GM04503 (cell line): ENCODE measurements at places on chromosomes 16 and 17.

GRCh38 chr16:70702624-70703023 lies 16.8 kb upstream of the MTSS2 start:
- no peak for DNase-seq

DNA sequence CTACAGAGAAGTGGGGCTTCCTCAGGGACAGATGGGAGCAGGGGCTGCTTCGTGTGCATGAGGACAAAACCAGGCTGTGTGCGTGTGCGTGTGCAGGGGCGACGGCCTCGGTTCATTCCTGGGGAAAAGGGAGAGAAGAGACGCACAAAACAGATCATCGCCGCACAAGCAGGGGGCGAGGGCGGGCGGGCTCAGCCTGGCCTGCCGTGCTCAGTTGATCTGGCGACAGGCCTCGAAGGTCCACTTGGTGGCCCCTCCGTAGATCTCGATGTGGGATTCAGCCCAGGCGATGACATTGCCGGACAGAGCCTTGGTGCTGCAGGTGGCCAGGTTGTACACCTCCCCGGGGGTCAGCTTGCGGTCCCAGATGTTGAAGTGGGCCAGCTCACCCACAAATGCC lies 5.8 kb downstream of the NPTX1 start:
- no peak for DNase-seq

GRCh38 chr16:73046202-73046848 lies 1.6 kb downstream of the ZFHX3 start:
- DNase-seq: no peak

DNA sequence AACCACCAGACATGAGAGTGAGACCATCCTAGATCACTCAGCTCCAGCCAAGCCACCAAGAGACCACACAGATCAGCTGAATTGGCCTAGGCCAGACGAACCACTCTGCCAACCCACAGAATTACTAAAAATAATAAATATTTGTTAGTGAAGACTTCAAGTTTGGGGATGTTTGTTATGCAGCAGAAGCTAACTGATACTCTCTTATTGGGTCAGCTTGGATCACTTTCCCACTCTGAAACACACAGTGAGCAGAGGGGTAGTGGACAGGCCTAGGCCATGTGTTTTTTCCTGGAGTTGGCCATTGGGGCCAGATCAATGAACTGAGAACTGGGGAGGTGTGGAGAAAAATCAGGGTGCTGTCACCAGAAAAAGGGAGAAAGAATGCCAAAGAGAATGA lies 15.6 kb upstream of the ITPRIPL2 start:
- DNase-seq: no peak

DNA sequence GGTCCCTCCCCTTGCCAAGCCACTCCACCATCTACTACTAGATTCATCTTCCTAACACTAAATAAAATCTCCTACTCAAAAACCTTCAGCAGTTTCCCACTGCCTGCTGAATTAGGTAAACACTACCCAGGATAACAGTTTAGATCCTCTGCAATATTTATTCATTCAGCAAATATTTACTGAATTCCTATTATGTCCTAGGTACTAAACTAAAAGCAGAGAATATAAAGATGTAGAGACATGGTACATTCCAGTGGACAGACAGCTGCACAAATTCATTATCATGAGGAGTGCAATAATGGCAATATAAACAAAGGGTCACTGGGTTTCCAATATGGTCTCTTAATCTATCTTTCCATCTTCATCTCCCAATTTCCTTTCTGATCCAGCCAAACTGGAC lies 30.7 kb upstream of the HOXB13 start:
- no peak for DNase-seq

- peak; percentile 73 for DNase-seq
Measured at GRCh38 chr17:48915459-48916282, 7.5 kb downstream of the UBE2Z start.

GRCh38 chr17:74282587-74283370 lies 8.7 kb downstream of the DNAI2 start:
- DNase-seq: no peak

GRCh38 chr17:45425125-45425983 lies 7.3 kb downstream of the ARHGAP27 start:
- DNase-seq: no peak

- no peak for DNase-seq
Measured at GRCh38 chr16:9351440-9351839, 260.0 kb downstream of the HAPSTR1 start.

DNA sequence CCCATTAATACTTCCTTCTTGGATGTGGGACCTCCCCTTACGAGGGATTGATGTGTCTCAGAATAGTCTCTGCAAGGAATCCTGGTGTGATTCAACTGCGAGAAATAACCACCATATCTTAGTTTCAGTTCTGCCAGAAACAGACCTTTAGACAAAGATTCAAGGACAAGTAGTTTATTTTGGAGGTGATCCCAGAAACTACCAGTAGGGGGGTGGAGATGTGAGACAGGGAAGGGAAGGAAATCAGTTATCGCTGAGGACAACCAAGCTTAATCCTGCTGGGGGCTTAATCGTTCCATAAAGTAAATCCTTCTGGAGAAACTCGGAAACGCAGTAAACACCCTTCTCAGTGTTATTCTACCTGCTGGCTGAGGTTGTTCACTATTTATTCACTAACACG lies 5.0 kb upstream of the SDR42E1 start:
- no peak for DNase-seq

GRCh38 chr17:40064971-40065768 lies 2.4 kb downstream of the THRA start:
- DNase-seq: no peak

- DNase-seq: no peak
Measured at GRCh38 chr16:60318486-60318885, 1584.4 kb upstream of the GOT2 start.
